ENCODE measurements at places on chromosomes 7 and 10. TPM values are rescaled to one million over a fixed set of nuclear protein-coding genes. Genes with fewer than 3 reads are reported as not detected.

Gene LIPA
- total RNA-seq: 35.8 TPM

Gene C10orf105
- not detected for total RNA-seq

Gene SLC16A12
- 2.6 TPM for total RNA-seq

Gene SLC13A1
- total RNA-seq: not detected

- H3K4me3 ChIP-seq: no peak overlapping the region
- H3K4me1 ChIP-seq: peaks cover 32% of the 10 kb centered on the region
- peak overlapping the region; percentile 80 for H3K27ac ChIP-seq
- no peak for DNase-seq
These were observed 249.1 kb upstream of the LYZL1 start for GRCh38 chr10:29039677-29040189.

- H3K27me3 ChIP-seq: no peaks in the 10 kb centered on the region
- peaks cover 35% of the 10 kb centered on the region for H3K4me1 ChIP-seq
- H3K27ac ChIP-seq: peak overlapping the region; percentile 1
These were observed 213.8 kb downstream of the AHR start for GRCh38 chr7:17512181-17512675.

DNA sequence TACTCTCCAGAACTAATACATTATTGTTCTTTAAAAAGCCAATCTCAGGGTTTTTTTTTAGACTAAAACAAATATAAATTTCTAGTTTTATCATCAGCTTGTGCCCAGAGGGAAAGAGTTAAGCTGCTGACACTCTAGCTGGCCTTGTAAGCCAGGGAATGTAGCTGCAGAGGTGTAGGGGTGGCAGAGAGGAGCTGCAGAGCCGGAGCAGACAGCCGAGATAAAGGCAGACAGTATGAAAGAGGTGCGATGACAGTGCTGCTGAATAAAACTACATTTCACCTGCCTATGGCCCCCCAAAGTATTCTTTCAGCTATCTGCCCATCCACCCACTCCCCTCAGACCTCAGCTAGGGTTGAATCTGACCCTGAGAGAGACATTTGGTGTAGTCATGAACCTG, 653.7 kb upstream of the ZWINT start:
- H3K27ac ChIP-seq: no peak overlapping the region
- H3K27me3 ChIP-seq: no peaks in the 10 kb centered on the region
- DNase-seq: no peak

DNA sequence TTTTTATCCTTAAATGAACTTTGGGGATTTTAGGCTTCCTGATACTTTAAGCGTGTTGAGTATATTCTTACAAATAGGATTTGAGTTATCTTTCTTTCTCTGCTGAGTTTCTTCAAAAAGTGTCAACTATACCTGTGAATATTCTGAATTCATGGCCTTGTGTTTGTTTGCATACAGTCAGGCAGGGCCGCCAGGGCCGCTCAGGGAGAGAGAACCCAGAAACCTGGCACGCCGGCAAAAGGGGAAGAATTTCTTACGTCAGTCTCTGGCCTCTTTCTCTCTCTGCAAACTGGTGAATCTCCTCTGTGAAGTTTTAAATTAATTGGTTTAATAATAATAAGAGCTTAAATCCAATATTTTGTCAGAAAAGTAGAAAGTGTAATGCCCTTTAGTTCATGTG, 29.3 kb upstream of the BNIP3 start:
- H3K27me3 ChIP-seq: peaks cover 39% of the 10 kb centered on the region
- H3K36me3 ChIP-seq: no peaks in the 10 kb centered on the region
- no peak overlapping the region for H3K27ac ChIP-seq
- DNase-seq: no peak

GRCh38 chr10:74909670-74910069, 83.3 kb downstream of the KAT6B start:
- no peaks in the 10 kb centered on the region for H3K27me3 ChIP-seq
- H3K4me3 ChIP-seq: no peak overlapping the region
- peaks cover 20% of the 10 kb centered on the region for H3K4me1 ChIP-seq

GRCh38 chr10:51028420-51028819, 45.9 kb upstream of the PRKG1 start:
- H3K4me1 ChIP-seq: peaks cover 30% of the 10 kb centered on the region
- H3K36me3 ChIP-seq: no peaks in the 10 kb centered on the region
- no peak overlapping the region for H3K4me3 ChIP-seq
- no peaks in the 10 kb centered on the region for H3K27me3 ChIP-seq
- no peak for DNase-seq

DNA sequence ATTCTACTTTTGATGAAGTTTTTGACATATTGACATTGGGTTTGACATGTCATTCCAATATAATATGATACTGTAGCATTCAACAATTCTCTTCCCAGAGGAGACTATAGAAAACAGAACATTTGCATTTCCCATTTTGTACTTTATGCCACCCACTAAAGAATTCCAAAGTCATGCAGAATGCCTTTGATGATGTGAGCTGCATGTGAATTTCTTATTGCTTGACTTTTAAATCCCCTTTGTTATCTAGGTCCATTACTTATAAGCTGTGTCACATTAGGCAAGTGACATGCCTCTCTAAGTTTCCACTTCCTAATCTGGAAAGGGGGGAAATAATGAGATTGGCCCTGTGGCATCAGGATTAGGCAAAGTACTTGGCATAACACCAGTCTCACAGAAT, 436.7 kb downstream of the AUTS2 start:
- no peaks in the 10 kb centered on the region for H3K27me3 ChIP-seq
- H3K4me1 ChIP-seq: peaks cover 37% of the 10 kb centered on the region
- DNase-seq: no peak

- H3K4me1 ChIP-seq: peaks cover 3% of the 10 kb centered on the region
- H3K27ac ChIP-seq: no peak overlapping the region
- H3K36me3 ChIP-seq: peaks cover 5% of the 10 kb centered on the region
- H3K4me3 ChIP-seq: no peak overlapping the region
- DNase-seq: no peak
These were observed 130.3 kb downstream of the NRF1 start for GRCh38 chr7:129741743-129742213.

GRCh38 chr10:16458166-16458955, 21.6 kb downstream of the PTER start:
- H3K36me3 ChIP-seq: no peaks in the 10 kb centered on the region
- H3K4me3 ChIP-seq: no peak overlapping the region
- no peak for DNase-seq
- H3K4me1 ChIP-seq: no peaks in the 10 kb centered on the region

- H3K27ac ChIP-seq: no peak overlapping the region
- H3K4me1 ChIP-seq: peaks cover 10% of the 10 kb centered on the region
- no peak for DNase-seq
- no peaks in the 10 kb centered on the region for H3K27me3 ChIP-seq
- H3K4me3 ChIP-seq: no peak overlapping the region
These were observed 8.3 kb downstream of the PCBD1 start for GRCh38 chr10:70880077-70880534.

DNA sequence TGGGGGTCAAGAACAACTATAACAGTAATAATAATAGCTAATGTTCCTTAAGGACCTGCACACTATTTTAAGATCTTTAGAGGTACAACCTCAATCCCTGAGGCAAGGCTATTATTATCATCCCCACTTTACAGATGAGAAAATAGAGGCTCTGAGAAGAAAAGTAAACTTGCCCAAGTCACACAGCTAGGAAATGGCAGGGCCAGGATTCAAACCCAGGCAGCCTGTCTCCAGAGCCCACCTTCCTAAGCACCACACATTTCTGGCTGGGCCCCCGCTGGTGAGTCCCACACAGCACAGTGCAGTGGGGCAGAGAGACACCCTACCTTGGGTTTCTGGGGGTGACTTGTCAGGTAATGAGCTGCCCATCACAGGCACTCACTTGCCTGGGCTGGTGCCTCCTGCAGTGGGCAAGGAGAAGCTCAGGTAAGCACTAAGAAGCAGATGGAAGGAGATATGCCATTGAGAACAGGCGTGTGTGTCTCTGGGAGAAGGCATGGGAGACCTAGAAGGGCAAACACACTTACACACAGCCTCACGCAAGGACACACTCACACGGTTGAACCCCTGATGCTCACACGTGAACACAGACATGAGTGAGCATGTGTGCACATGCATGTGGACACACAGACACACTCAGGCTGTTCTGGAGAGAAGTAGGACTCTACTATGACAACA, 104.4 kb upstream of the ZMIZ1 start:
- no peaks in the 10 kb centered on the region for H3K27me3 ChIP-seq
- H3K36me3 ChIP-seq: no peaks in the 10 kb centered on the region
- H3K4me1 ChIP-seq: peaks cover 40% of the 10 kb centered on the region
- no peak overlapping the region for H3K4me3 ChIP-seq
- peak overlapping the region; percentile 59 for H3K27ac ChIP-seq
- DNase-seq: no peak

DNA sequence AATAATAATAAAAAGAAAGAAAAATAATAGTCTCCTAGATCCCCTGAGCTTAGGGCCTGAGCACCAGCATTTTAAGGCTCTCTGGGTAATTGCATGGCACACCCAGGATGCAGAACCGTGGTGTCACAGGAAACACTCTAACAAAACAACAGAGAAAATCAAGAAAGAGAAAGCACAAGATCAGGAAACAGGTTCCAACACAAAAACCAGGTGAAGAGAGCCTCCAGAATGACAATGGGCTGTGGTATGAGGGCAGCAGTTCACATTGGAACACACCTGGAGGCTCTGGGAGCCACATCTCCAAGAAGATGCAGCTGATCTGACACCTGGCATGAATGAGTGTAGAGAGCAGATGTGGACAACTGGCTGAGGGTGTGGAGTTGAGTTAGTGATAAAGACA, 7.1 kb downstream of the MMRN2 start:
- peaks cover 3% of the 10 kb centered on the region for H3K36me3 ChIP-seq
- peaks cover 7% of the 10 kb centered on the region for H3K27me3 ChIP-seq
- H3K4me1 ChIP-seq: peaks cover 28% of the 10 kb centered on the region

DNA sequence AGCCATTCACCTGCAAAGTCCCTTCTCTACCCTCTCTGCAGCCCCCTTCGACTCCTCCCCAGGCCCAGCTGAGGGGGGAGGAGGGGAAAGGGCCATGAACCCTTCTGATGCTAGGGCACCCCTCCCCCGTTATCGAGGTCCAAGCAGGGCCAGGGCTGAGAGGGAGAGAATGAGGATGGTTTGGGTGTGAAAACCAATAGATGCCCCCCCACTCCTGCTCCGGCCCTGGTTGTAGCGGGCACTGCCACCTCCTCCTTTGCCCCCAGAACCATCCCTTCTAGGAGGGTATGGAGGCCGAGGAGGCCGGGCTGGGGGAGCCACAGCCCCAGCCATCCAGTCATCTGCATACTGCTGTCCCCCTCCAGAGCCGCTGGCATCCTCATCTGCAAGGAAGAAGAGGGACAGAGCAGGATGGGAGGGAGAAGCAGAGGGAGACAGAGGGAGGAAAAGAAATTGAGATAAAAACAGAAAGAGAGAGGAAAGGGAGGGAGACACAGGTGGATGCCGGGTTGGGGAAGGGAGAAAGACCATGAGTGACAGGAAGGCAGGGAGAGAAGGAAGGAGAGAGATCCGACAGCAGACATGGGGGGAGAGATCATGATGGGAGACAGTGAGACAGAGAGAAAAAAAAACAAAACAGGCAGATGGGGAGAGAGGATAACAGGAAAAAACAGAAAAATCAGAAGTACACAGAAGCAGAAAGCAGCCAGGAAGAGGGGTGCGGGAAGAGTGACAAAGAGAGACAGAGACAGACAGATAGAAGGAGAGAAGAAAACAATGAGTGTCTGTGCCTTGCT, 1.9 kb upstream of the GAL3ST4 start:
- peak; percentile 69 for DNase-seq
- H3K36me3 ChIP-seq: peaks cover 6% of the 10 kb centered on the region
- H3K27me3 ChIP-seq: peaks cover 5% of the 10 kb centered on the region
- no peak overlapping the region for H3K27ac ChIP-seq
- H3K4me3 ChIP-seq: no peak overlapping the region

- no peaks in the 10 kb centered on the region for H3K36me3 ChIP-seq
- H3K4me1 ChIP-seq: no peaks in the 10 kb centered on the region
- DNase-seq: no peak
- peaks cover 30% of the 10 kb centered on the region for H3K27me3 ChIP-seq
- no peak overlapping the region for H3K27ac ChIP-seq
- H3K4me3 ChIP-seq: no peak overlapping the region
These were observed 2.5 kb upstream of the LRIT2 start for GRCh38 chr10:84227810-84228209.

DNA sequence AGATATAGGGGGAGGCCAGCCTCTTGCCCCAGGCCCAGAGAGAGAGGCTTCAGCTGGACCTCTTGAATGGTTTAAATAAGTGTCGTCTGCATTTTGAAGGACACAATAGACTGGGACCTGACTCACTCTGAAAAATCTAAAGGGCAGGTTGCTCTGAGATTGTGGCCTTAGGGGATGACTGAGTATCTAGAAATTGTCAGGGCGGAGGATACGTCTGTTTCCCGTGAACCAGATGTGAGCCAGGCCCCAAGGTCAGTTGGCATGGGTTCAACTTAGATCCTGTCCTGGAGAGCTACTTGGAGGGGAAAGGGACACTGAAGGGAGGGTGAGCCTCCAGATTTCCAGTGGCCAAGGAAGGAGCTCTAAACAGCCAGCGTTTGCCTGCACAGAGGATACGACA, 110.2 kb downstream of the CHN2 start:
- peaks cover 6% of the 10 kb centered on the region for H3K27me3 ChIP-seq
- peaks cover 9% of the 10 kb centered on the region for H3K4me1 ChIP-seq
- no peak overlapping the region for H3K27ac ChIP-seq
- DNase-seq: no peak

DNA sequence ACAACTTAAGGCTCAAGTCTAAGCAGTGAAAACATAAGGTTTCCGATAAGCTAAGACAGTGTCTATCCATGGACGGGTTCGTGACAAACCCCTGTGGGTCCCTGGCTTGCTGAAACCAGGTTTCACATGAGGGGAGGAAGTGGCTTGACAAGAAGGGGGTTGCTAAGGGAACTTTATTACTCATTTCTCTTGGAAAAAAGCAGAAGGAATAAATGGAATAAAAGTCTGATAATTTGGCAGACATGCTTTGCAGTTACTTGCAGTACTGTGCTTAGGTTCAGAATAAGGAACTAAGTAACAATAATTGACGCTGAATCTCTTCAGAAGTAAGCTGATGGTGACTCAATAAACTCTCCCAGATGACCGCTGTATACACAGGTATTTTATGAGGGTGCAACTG, 34.7 kb downstream of the RBM17 start:
- no peaks in the 10 kb centered on the region for H3K27me3 ChIP-seq
- H3K4me3 ChIP-seq: no peak overlapping the region

DNA sequence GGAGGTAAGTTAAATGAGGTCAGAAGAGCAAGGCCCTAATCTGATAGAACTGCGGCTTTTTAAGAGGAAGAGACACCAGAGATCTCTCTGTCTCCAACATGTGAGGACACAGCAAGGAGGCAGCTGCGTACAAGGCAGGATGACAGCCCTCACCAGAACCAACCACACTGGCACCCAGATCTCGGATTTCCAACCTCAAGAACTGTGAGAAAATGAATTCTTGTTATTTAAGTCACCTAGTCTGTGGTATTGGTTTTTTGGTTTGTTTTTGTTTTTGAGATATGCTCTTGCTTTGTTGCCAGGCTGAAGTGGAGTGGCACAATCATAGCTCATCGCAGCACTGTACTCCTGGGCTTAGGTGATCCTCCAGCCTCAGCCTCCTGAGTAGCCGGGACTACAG, 127.2 kb downstream of the DLG5 start:
- no peaks in the 10 kb centered on the region for H3K27me3 ChIP-seq
- H3K4me1 ChIP-seq: peaks cover 22% of the 10 kb centered on the region
- DNase-seq: no peak
